Stimulated activated CD8-positive, alpha-beta memory T cell treated with anti-CD3 and anti-CD28 coated beads, Interleukin-4, amount 100 ng/mL, for 1 hour (primary cell): ENCODE measurements at places on chromosomes 13 and 19.
A peak's percentile ranks its signal among the peaks of the same experiment; 100 is the strongest.

- DNase-seq = no peak
Observed at GRCh38 chr19:55383279-55384130, 587 bp downstream of the TMEM238 start.

- no peak for DNase-seq
Observed at GRCh38 chr13:80473695-80474094, 132.8 kb upstream of the SPRY2 start.

- no peak for DNase-seq
Observed at GRCh38 chr19:34128558-34129250, 43.6 kb upstream of the LSM14A start.

- DNase-seq = no peak
Observed at GRCh38 chr13:102907886-102908515, 62.2 kb downstream of the ERCC5 start.

DNA sequence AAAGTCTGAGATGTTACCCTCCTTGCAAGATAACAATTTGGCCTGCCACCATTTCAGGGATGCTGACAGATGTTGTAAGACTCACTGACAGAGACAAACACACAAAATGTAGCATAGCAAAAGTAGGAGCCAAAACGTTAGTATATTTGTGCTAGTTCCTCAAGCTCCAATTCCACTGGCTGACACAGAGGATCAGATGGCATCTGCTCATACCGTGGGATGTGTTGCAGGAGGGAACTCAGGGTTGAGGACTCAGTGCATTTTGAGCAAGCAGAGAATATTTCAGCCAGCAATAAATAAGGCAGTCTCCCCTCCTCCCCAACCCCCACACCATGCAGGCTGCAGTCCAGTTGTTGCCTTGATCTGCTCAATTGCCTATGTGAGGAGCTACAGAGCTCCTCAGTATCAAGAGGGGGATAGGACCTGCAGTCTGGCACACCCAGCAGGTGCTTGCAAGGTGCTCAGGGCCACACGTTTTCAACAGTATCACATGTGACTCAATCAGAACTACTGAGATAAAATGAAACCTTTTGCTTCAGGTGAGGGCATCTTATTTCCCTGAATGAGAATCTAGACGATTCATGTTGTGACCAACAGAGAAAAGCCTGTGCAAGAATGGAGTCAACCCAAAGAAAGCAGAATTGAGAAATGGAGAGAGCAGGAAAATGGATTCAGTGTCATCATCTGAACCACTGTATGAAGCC lies 23.6 kb upstream of the LRCH1 start:
- no peak for DNase-seq

DNA sequence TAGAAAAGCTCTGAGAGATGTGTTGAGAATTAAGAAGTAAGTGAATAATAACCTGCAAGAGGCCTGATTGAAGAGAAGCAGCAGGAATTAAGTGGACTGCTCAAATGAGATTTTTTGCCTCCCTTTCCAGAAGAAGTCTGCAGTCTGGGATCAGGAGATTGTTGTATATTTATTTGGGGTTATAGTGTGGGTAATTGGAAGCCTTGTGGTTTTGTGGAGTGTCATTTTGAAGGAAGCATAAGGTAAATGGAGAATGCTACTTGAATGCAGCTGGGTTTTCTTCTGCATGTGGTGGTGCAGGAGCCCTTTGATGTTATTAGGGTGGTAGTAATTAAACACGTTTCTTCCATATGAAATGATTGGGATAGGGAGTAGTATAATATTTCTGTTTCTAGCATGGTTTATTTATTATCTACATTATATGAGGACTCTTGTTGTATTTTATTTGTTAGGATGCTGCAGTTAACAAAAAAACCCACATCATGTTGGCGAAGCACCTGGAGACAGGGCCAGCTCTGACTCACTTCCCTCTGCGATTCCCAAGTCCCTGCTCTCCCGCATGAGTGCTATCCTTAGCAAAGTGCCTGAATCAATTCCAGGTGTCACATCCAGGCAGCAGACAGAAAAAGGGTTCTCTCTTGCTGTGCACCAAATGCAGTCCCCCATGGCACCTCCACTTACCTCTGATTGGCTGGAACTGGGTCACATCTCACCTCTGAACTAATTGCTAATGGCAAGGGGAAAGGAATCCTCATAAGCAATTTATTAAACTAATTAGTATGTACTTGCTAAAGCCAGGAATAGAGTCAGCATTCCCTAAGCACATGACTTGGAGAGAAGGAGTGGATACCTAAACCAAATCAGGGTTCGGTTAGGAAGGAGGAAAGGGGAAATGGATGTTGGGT lies 54.8 kb downstream of the DGKH start:
- DNase-seq = no peak

GRCh38 chr13:110129539-110130186 lies 177.3 kb downstream of the COL4A1 start:
- no peak for DNase-seq

GRCh38 chr19:46975925-46976782 lies 43.5 kb upstream of the NPAS1 start:
- DNase-seq = no peak

GRCh38 chr19:47434088-47434487 lies 14.8 kb upstream of the MEIS3 start:
- no peak for DNase-seq

DNA sequence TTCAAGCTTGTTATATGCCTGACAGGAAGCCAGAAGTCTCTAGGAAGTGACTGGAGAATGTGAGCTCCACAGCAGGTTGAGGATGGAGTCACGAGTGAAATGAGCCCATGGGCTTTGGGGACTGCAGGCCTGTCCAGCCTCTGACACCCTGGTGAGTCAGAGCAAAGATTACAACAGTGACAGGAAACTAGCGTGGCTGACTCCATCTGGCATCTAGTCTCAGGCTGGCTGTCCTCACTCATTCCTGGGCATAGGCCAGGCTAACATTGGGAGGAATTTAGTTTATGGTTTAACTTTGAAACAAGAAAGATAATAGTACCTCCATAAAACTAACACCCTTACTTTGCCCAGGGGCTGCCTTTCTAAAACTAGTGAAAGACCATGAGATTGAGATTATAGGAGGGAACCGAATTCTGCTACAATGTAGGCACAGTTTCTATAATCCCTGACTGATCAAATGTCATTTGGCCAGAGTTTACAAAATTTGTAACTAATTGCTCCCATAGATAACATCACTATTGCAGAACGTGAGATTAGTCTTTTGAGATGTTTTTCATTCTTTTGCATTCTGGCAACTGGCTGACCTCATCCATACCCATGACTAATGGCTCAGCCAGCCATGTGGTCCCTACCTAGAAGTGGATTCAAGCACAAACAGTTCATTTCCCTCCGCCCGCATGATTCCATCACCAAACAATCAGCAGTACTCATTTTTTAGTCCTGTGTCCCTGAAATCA lies 28.4 kb downstream of the PSG1 start:
- DNase-seq = no peak

DNA sequence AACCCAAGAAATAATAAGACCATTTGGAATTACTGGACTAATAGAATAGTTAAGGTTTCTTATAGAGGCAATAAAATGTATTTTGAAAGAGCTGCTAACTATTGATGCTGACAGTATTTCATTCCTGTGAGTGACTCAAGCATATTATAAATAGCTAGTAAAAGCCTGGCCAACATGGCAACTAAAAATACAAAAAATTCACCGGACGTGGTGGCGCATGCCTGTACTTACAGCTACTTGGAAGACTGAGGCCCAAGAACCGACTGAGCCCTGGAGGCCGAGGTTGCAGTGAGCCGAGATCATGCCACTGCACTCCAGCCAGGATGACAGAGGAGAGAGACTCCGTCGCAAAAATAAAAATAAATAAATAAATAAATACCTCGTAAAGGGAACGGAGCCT lies 5.4 kb upstream of the ICAM3 start:
- DNase-seq = no peak

DNA sequence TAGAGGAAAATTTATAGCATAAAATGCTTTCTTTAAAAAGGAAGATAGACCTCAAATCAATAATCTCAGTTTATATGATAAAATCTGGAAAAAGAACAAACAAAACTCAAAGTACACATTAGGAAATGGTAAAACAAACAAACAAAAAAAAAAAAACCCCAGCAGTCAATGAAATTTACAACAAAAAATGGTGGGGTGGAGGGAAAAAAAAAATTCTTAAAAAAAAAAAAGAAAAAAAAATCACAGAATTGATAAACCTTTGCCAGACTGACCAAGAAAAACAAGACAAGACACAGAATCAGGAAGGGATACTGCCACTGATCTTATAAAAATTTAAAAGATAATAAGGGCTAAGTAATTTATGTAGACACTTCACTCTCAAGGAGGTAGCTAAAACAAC lies 11.2 kb downstream of the TUBGCP3 start:
- no peak for DNase-seq

DNA sequence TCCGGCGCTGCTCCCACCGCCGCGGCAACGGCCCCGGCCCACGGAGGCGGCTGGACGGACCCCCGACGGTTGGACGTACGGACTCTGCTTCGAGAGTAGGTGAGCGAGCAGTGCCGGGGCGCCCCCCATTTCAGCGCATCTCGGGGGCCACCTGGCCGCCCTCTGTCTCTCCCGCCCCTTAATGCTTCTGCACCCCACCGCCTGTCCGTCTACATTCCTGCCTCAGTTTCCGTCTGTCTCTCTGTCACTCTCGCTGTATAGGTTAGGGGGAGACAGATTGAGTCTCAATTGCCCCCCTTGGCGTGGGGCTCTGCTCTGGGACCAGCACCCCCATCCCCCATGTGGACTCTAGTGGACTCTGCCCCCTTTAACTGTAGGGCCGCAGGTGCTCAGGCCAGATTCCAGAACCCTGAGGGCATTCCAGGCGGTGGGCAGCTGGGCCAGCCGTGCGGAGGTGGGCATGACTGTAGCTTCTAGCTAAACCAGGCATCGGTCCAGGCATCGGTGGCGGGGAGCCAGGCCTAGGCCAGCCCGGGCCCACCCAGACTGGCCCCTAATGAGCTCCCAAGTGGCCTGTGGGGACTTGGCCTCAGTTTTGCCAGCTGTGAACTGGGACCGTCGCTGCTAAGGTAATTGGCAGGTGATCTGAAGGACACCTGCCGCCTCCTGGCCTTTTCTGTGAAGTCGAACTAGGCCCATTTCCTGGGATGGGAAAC lies 373 bp downstream of the TNFAIP8L1 start:
- no peak for DNase-seq

GRCh38 chr13:59471106-59471505 lies 692.6 kb downstream of the DIAPH3 start:
- DNase-seq = no peak

DNA sequence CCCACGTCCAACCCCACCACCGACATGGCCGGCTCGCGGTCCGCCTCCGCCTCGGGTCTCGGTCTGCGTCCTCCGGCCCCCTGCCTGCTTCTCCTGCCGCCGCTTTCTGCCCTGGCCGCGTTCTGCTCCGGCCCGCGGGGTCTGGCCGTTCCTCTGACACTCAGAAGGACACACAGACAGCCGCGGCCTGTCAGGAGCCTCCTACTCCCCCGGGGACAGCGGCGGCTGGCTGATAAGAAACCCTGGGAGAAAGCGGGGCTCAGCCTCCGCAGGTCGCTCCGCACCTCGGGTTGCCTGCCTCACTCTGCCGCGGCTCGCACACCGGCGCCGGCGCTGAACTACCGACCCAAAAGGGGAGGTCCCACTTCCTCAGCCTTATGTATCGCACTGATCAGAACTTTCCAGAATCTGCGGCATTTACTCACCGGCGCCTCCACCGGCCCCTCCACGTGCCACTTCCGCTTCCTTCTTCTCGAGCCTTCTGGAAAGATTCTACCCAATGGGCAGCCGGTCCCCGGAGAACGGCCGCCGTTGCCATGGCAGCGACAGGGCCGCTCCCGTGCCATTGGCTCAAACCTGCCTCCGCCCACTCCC lies at the start of gene HSPH1:
HSPH1 (minus strand) TSS at position 348 of the 594 bp plus-strand sequence; CDS start at position 26, 322 bp downstream.
- DNase-seq = peak; percentile 98

- no peak for DNase-seq
Observed at GRCh38 chr19:49749771-49750170, 13.3 kb downstream of the TSKS start.

- DNase-seq = no peak
Observed at GRCh38 chr19:44499559-44499958, 763 bp downstream of the ZNF180 start.

- no peak for DNase-seq
Observed at GRCh38 chr13:73228546-73228945, 169.7 kb downstream of the KLF5 start.
